ENCODE measurements at places on chromosomes 3 and 15. TPM values are rescaled to one million over a fixed set of nuclear protein-coding genes. Genes with fewer than 3 reads are reported as not detected.

- DNase-seq = no peak
These were observed 74.3 kb downstream of the TJP1 start for GRCh38 chr15:29747837-29748417.

GRCh38 chr15:58510715-58511598, 79.2 kb downstream of the LIPC start:
- DNase-seq = no peak

The UBE2E2 gene
- 36.3 TPM for polyA plus RNA-seq

DNA sequence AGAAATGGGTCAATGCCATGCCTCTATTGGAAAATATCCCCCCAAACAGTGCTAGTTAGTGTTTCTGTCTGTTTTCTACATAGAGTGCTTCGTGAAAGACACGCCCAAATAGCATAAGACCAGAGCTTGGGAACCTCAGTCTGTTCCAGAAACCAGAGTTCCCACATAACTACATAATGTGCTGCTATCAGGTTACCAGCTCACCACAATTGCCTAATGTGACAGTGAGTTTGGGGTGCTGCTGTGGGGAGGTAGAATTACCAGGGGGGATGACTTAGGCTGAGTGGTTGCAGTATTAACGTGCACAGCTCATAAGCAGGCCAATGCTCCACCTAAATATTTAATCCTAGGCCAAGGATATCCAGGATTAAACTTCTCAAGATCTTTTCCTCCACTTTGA, 39.2 kb downstream of the DUT start:
- DNase-seq = no peak

DNA sequence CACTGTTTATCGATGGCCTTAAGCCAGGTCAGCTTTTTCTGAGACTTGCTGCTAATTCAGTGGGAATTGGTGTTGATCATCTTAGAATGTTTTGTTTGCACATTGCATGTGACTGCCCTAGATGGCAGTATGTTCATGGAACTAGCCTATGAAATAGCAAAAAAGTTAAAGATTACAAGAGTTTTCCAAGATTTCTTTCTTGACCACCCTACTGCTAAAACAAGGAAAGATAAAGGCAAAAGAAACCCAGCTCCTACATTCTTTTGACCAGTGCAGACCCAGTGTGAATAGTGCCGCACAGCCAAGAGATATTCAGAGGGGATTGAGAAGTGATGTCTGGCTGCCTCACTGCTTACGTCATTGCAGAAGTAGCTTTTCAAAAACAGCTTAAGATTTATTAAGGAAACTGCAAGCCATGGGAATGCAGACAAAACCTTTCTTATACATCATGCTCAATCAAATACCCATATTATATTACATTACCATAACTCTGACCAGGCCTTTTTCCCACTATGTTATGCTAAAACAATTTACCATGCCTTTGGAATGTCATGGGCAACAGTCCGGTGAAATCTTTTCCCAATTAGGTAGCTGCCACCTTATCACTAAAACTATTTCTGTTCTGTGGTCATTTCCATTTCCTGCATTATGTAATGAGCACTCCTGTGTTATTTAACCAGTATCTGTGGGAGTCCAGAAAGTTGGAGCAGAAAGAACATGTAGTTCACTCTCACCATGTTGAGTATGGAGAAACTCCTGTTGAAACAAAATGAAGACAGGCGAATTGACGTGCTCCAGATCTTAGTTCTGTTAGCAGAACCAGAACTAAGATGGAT, 6.0 kb downstream of the PHLDB2 start:
- DNase-seq = no peak

DNA sequence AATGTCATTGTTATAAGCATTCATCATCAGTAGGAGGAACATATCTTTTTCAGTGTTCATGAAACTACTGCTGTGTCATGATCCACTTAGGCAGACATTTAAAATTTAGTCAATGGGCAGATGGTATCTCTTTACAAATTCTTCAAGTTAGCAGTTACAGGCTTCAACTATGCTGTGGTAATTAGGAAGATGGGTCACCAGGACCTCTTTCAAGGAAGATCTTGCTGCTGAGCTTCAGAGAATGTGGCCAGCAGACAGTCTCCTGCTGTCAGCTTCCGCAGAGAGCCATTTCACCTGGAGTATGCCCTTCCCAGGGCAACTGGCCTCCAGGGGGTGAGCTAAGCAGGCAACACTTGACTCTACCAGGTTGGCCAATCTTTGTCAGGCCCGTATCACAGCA, 19.4 kb downstream of the IFT57 start:
- no peak for DNase-seq

- DNase-seq = no peak
These were observed 12.7 kb downstream of the CNTN3 start for GRCh38 chr3:74601793-74602192.

DNA sequence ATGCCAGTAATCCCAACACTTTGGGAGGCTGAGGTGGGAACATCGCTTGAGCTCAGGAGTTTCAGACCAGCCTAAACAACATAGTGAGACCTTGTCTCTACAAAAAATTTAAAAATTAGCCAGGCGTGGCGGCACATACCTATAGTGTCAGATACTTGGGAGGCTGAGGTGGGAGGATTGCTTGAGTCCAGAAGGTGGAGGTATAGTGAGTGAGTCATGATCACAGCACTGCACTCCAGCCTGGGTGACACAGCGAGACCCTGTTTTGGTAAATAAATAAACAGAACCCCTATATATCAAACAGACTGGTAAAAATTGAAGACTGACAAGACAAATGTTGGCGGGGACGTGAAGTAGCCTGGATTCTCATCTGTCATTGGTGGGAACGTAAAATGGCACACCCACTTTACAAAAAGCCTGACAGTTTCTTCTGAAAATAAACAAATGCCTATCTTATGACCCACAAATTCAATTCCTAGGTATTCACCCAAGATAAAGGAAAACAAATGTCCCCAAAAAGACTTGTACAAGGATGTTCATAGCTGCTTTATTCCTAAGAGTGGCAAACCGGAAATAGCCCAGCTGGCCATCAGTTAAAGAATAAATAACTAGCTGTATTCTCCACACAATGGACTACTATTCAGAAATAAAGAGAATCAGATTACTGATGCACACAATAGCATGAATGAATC, 47.0 kb upstream of the GK5 start:
- DNase-seq = no peak

The ZNF385D gene
- 2.4 TPM for polyA plus RNA-seq

DNA sequence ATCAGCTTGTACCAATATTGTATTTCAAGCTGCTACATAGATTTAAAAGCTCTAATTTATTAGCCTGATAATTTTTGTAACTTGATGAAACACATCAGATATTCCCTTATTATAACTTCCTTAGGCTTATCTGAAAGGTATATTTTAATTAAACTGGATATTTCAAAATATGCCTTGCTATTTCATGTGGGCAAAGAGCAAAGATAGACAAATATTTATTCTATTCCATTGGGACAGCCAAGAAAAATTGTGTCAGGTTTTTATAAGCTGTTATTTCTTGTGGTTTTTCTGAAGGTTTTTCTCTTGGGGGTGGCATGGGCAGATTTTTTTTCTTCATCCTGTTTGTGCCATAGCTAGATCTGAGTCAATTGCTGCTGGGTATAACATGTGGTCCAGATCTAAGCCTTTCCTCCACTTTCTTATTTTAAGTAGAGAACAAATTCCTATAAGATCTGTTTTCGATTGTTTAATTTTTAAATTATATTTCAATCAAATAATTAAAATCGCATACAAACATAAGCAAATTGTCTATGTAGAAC, 249.5 kb downstream of the NAALADL2 start:
- DNase-seq = no peak

- DNase-seq = no peak
These were observed 12.9 kb downstream of the PCYT1A start for GRCh38 chr3:196274585-196274984.

The RNF7 gene
- polyA plus RNA-seq = 102 TPM

DNA sequence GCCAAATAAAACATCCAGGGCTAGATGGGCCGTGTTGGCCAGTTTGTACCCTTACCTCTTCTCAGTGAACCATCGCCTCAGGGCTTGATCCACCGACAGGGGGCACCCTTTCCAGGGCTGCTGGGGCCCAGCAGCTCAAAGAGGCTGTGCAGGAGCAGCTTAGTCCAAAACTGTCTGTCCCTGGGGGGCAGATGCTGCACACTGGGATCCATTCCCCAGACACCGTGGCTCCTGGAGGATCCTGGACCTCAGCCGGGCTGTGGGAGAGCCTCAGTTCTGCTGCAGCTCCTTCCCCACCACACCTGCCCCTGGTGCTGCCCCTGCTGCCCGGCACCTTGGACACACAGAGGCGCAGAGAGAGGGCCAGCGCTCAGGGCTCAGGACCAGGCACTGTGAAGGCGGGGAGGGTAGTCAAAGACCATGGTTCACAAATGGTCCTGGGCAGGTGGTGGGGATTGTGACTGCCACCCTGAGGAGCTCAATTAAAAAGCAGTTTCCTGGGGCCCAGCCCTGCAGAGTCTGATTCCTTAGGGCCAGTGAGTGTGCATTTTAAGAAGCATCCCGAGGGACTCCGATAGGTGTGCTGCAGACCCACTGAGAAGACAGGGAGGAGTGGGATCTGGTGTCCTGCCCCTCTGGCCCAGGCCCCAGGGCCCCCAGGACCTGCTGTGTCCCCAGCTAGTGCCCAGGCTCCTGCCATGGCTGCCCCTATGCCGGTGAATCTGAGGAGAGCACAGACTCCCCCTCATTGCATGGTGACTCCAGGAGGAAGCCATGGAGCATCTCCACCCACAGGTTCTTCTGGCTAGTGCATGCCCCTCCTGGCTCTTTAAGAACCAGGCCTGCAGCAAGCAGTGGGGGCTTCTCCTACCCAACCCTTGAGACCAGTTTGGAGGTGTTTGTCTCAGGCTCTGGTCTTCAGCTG, 86.5 kb upstream of the PRR20G start:
- no peak for DNase-seq

The CCR8 gene
- polyA plus RNA-seq = not detected

The CLDN16 gene
- polyA plus RNA-seq = 0.16 TPM

- DNase-seq = no peak
These were observed 28.7 kb downstream of the ZIC4 start for GRCh38 chr3:147377412-147378367.

DNA sequence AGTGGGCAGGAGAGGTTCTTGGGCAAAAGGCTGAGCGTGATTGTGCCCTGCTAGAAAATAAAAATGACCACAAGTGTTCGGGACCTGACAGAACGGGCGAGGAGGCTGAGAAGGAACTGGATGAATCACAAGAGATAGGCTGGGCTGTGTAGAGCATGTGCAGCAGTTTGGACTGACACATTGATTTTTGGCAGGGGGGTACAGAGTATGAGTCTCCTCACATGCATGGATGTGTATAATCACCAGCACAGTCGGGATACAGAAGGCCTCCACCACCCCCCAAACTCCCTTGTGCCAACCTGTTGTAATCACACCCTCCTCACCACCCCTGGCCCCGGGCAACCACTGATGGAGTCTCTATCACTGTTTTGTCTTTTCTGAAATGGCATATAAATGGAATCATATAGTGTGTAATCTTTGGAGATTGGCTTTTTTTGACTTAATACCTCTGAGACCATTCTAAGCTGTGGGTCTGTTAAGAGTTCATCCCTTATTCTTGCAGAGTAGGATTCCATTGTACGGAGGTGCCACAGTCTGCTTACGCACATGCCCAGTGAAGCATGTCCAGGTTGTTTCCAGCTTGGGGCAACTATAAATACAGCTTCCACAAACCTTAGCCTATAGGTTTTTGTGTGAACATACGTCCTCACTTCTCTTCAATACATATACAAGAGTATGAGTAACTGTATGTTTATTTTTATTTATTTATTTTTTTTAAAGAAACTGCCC, 438.8 kb downstream of the FOXP1 start:
- no peak for DNase-seq

The CCDC80 gene
- polyA plus RNA-seq = 62.3 TPM

DNA sequence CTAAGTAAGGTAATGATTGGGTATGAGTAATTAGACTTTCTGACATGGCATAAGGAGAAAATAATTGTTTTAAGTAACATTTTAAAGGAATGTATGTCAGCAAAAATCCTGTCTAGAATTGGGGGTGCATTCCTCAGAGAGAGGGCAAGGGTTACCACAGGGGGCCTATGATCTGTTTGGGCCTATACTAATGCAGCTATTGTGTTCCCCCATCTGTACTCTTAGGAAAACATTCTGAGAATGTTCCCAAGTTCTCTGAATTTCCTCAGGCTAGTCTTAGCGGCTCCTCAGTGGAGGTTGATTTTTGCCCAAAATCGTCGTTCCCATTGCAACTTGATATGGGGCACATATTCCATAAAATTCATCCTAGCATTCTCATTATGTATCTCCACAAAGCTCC, 1216.4 kb upstream of the GBE1 start:
- DNase-seq = no peak

DNA sequence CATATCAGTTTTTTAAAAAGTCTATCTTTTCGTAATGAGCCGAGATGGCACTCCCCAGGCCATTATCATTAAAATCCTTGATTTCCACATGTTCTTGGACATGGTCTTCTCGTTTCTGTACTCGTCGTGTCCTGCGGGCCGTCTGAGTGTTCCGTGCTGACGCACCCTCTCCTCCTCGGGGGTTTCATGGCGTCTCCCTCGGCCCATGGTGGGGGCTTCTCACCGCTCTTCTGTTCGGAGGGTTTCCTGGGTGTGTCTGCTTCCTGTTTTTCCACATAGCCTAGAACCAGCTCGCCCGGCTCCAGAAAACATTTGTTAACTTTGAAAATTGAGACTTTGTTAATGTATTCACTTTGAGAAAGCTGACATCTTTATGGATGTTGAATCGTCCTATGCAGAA, 92.7 kb downstream of the VGLL4 start:
- no peak for DNase-seq

- DNase-seq = no peak
These were observed 19.6 kb downstream of the VGLL4 start for GRCh38 chr3:11624161-11624560.

DNA sequence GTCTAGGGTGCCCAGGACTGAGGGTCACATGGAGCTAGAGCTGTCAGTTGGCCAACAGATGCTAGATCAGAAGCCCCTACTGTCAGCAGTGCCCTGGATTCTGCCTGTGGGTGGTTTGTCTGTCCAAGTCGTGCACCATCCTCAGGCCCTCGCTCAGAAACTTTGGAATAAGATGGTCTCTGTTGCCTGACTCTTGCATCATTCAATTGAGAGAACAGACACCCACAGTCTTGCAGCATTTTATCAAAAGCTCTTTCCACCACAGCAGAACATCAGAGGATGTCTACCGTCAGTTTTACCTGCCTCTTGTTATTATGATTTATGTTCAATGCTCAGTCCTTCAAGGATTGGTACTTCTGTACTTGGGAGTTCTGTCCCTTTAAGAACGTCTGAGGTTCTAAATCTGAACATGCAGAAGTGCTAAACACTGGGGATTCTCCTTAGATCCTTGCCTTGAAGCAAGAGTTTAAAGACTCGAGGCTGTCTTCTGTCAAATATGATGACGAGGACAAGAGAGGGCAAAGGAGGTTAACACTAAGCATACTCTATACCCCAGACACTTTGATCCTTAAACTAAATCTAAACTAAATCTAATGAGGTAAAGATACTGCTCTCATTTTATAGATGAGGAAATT, 4.8 kb downstream of the AQP9 start:
- no peak for DNase-seq

GRCh38 chr3:127688416-127689265, 15.9 kb downstream of the ABTB1 start:
- DNase-seq = no peak

The C2CD4B gene
- 1.5 TPM for polyA plus RNA-seq
